ENCODE measurements at places on chromosomes 1 and 21.
A peak's percentile ranks its signal among the peaks of the same experiment; 100 is the strongest.

GRCh38 chr1:107979088-107979487 lies 14.1 kb upstream of the VAV3 start:
- peaks cover 5% of the 10 kb centered on the region for H3K36me3 ChIP-seq
- no peak overlapping the region for H3K4me3 ChIP-seq
- no peaks in the 10 kb centered on the region for H3K27me3 ChIP-seq
- peaks cover 51% of the 10 kb centered on the region for H3K4me1 ChIP-seq

- H3K27ac ChIP-seq: no peak overlapping the region
- no peak overlapping the region for H3K4me3 ChIP-seq
- DNase-seq: no peak
- no peaks in the 10 kb centered on the region for H3K4me1 ChIP-seq
- no peaks in the 10 kb centered on the region for H3K36me3 ChIP-seq
Measured at GRCh38 chr1:218219460-218219859, 65.6 kb upstream of the RRP15 start.

DNA sequence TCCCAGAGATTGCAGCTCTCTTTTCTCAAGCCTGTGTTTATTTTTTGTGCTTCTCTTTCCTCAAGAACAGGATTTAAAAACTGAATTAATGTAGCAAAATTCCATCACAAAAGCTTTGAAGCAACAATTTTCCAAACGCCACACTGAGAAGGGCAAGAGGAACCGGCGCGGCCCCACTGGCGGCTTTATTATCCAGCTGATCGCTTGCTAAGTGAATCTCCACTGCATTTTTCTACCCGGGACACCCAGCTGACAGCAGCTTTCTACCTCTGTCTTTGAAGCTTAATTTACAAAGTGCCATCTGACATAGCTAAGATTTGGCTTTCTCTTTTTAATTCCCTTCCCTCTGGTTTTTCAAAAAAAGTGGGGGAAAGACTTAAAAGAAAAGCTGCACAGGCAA lies 369.3 kb upstream of the C1orf174 start:
- H3K27me3 ChIP-seq: peaks cover 24% of the 10 kb centered on the region
- peaks cover 4% of the 10 kb centered on the region for H3K4me1 ChIP-seq
- no peak overlapping the region for H3K4me3 ChIP-seq
- no peaks in the 10 kb centered on the region for H3K36me3 ChIP-seq
- H3K27ac ChIP-seq: no peak overlapping the region

DNA sequence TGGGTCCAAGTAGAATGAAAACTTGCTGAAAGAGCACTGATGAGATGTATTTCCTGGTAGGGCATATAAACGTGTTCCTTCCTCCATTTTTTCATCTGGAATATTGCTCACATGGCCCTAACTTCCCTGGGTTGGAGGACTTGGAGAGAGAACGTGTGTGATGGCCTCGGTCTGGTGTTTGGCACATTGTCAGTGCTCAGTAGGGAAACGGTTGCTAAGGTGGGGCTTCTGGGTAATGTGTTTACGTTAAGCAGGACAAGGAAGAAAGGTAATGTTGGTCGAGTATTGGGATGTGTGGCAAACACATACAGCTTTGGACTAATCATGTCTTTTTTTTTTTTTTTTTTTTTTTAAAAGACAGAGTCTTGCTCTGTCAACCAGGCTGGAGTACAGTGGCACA lies 6.2 kb downstream of the TTF2 start:
- no peaks in the 10 kb centered on the region for H3K27me3 ChIP-seq
- H3K4me3 ChIP-seq: no peak overlapping the region
- no peak for DNase-seq
- H3K4me1 ChIP-seq: no peaks in the 10 kb centered on the region

GRCh38 chr21:46416551-46416950 lies 42.1 kb upstream of the DIP2A start:
- DNase-seq: no peak
- H3K27ac ChIP-seq: no peak overlapping the region

- H3K4me1 ChIP-seq: peaks cover 9% of the 10 kb centered on the region
- peaks cover 14% of the 10 kb centered on the region for H3K27me3 ChIP-seq
- no peaks in the 10 kb centered on the region for H3K36me3 ChIP-seq
- peak overlapping the region; percentile 93 for H3K27ac ChIP-seq
- peak overlapping the region; percentile 92 for H3K4me3 ChIP-seq
Measured at GRCh38 chr1:184973272-184974055, 844 bp downstream of the NIBAN1 start.

DNA sequence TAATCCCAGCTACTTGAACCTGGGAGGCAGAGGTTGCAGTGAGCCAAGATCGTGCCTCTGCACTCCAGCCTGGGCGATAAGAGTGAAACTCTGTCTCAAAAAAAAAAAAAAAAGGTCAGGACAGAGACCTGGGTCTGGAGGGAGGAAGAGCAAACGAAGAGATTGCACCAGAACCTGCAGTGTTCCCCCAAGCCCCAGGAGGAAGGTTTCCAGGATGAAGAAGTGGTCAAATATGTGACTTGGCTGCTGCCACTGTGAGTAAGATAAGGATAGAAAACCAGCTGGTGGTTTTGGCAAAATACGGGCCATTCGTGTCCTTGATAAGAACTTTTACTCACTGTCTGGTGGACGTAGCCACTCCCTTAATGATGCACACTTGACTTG lies 42.2 kb downstream of the CLDN14 start:
- peaks cover 22% of the 10 kb centered on the region for H3K27me3 ChIP-seq
- no peak for DNase-seq
- H3K36me3 ChIP-seq: no peaks in the 10 kb centered on the region
- H3K27ac ChIP-seq: no peak overlapping the region

DNA sequence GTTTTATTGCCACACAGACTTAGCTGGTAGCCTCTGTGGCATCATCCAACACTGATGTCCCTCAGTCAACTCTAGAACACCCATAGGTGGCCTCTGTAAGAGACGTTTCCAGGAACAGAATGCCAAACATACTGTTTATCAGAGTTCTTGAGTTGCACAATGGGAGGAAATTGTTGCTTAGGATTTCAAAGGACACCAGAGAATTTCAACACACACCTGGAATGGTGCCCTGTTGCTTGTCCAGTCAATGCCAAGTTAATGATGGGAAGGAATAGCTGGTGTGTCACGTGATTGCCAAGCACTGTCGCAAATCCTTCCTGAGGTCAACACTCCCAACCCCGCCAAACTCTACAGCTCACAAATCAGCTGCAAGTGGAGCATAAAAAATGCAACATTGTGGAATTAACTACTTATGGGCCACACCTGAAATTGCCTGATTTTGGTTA lies 28.6 kb upstream of the DUSP23 start:
- no peak overlapping the region for H3K27ac ChIP-seq
- no peak overlapping the region for H3K4me3 ChIP-seq
- H3K27me3 ChIP-seq: peaks cover 31% of the 10 kb centered on the region
- H3K4me1 ChIP-seq: no peaks in the 10 kb centered on the region
- no peaks in the 10 kb centered on the region for H3K36me3 ChIP-seq

DNA sequence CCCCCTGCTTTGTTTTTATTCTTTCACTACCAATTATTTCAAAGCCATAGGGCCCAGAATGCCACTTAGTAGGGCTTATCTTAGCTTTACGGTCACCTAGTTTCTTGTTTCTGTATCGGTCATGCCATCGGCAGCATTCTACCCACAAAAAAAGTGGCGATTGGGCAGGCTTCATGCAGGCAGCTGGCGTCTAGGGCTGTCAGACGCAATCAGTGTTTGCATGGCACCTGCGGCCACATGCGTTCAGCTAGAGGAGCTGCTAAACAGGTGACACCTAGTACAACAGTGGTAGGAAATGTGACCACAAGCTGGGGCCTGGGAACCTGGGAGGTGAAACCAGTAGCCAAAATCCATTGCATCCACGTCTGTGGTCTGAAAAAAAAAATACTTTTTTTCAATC lies 262.7 kb downstream of the PBX1 start:
- no peak overlapping the region for H3K27ac ChIP-seq
- H3K36me3 ChIP-seq: no peaks in the 10 kb centered on the region
- H3K4me3 ChIP-seq: no peak overlapping the region
- peaks cover 4% of the 10 kb centered on the region for H3K27me3 ChIP-seq
- no peak for DNase-seq
- H3K4me1 ChIP-seq: no peaks in the 10 kb centered on the region

GRCh38 chr1:67674260-67675011 lies 10.6 kb upstream of the GADD45A start:
- H3K4me1 ChIP-seq: no peaks in the 10 kb centered on the region
- no peak for DNase-seq
- H3K4me3 ChIP-seq: no peak overlapping the region
- no peaks in the 10 kb centered on the region for H3K27me3 ChIP-seq
- H3K36me3 ChIP-seq: no peaks in the 10 kb centered on the region

DNA sequence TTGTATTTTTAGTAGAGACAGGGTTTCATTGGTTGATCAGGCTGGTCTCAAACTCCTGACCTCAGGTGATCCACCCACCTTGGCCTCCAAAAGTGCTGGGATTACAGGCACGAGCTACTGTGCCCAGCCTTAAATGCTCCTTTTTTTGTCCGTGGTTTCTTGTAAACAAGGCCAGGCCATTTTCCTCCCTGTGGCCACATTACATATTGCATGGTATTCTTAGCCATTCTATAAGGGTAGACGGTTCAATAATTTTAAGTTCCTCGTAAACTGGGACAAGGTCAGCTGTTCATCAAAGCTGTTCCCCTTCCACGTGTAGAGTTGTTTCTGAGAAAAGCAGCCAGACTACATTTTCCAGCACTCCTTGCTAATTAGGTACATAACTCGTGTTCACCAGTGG lies 10.3 kb upstream of the LUZP1 start:
- no peaks in the 10 kb centered on the region for H3K27me3 ChIP-seq
- H3K36me3 ChIP-seq: no peaks in the 10 kb centered on the region
- DNase-seq: peak; percentile 7

- no peak for DNase-seq
- H3K27me3 ChIP-seq: peaks cover 38% of the 10 kb centered on the region
- peaks cover 15% of the 10 kb centered on the region for H3K4me1 ChIP-seq
- H3K4me3 ChIP-seq: no peak overlapping the region
Measured at GRCh38 chr21:41210426-41211059, 42.6 kb downstream of the BACE2 start.

GRCh38 chr21:44459712-44460440 lies 4.6 kb downstream of the LRRC3 start:
- DNase-seq: no peak
- no peak overlapping the region for H3K27ac ChIP-seq
- H3K27me3 ChIP-seq: no peaks in the 10 kb centered on the region
- H3K36me3 ChIP-seq: no peaks in the 10 kb centered on the region
- H3K4me3 ChIP-seq: no peak overlapping the region

DNA sequence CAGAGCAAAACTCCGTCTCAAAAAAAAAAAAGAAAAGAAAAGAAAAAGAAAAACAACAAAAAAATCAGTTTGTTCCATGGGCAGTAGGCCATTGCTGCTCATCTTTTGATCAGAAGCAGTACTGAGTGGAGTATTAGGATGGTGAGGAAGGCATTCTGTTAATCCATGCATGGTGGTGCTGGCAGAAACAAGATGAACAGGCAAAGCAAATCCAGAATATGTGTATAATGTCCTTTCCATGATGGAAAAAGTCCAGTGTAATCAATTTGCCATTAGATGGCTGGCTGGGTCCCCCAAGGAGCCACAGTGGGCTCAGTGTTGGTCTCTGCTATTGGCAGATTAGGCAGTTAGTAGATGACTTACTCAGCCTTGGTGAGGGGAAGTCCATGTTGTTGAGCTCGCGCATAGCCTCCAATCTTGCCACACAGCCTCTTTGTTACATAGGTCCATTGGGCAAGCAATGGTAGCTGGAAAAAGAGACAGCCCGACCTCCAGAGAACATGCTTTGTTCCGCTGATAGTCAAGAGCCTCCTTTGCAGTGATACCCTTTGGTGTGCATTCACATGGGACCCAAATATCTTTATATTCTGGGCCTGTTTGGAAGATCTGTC lies 23.3 kb downstream of the H3-3A start:
- H3K27ac ChIP-seq: peak overlapping the region; percentile 15
- H3K4me3 ChIP-seq: no peak overlapping the region
- no peaks in the 10 kb centered on the region for H3K36me3 ChIP-seq
- no peaks in the 10 kb centered on the region for H3K27me3 ChIP-seq
- H3K4me1 ChIP-seq: peaks cover 34% of the 10 kb centered on the region

- no peak overlapping the region for H3K4me3 ChIP-seq
- no peaks in the 10 kb centered on the region for H3K27me3 ChIP-seq
- H3K27ac ChIP-seq: no peak overlapping the region
- DNase-seq: no peak
Measured at GRCh38 chr1:1875932-1876331, 15.0 kb downstream of the GNB1 start.

DNA sequence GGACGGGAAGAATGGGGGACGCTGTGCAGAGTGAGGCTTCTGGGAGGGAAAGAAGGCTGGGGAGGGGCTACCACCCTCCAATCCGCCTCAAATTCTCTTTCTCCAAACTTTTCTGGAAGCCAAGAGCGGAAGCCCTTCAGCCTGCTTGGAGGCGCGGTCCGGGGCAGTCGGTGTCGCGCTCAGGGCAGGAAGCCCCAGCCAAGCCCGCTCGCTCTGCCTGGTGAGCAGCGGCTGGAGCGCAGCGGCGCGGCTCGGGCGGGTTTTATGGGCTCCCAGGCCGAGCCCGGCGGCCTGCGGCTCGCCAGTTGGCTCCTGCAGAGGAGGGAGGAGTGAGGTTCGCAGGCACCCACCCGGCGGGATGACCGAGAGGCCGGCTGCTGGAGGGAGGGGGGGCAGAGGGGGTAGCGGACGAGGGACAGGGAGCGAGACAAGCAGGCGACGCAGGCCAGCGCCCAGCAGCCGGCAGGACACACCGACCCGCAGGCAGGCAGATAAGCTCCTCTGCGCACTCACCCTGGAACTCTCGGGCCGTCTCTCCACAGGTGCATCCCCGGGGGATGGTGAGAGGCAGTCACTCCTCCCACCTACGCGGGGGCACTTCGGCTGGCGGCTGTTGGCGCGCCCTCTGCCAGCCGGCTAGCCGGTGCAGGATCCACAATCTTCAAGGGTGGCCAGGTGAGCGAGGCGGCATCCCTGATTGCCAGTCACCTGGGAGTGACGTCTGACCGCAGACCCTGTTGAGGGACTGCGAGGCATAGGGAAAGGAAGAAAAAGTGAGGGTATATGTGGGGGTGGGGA lies at the start of gene AVPR1B:
AVPR1B (minus strand) TSS at position 238 of the 798 bp plus-strand sequence. CDS start 498 bp downstream, outside the sequence.
- peaks cover 61% of the 10 kb centered on the region for H3K27me3 ChIP-seq
- peak; percentile 37 for DNase-seq
- peak within 1 kb of the TSS; percentile 61 for H3K27ac ChIP-seq
- peaks cover 5% of the 10 kb centered on the region for H3K36me3 ChIP-seq
- peaks cover 19% of the 10 kb centered on the region for H3K4me1 ChIP-seq

DNA sequence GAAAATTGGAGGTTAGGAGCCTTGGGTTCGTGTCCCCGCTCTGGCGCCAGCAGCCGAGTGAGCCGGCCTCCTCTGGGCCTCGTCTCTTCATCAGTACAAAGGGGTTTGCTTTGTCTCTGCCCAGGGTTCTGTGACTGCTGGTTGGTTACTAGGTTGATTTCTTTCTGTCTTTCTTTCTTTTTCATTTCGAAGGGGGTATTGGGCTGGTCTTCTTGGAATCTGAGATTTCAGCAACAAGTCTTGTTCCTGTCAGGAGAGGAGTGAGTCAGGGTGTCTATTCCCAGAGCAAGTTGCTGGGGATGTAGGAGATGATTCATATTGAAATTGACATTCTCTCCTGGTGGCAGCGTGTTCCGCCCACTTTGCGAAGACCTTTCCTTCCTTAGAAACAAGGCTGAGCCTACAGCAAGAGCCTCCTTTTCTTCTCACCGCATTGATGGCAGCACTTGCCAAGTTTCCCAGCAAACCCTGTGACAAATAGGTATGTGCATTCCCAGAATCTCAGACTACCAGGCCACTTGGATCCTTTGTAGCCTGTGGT lies 79.2 kb downstream of the MAN1C1 start:
- DNase-seq: no peak
- H3K27me3 ChIP-seq: peaks cover 6% of the 10 kb centered on the region
- H3K36me3 ChIP-seq: no peaks in the 10 kb centered on the region
- H3K27ac ChIP-seq: no peak overlapping the region

GRCh38 chr1:156276532-156276931 lies 6.1 kb downstream of the SMG5 start:
- H3K4me1 ChIP-seq: peaks cover 21% of the 10 kb centered on the region
- H3K36me3 ChIP-seq: peaks cover 48% of the 10 kb centered on the region
- no peak overlapping the region for H3K4me3 ChIP-seq

- no peaks in the 10 kb centered on the region for H3K27me3 ChIP-seq
- no peak for DNase-seq
- H3K4me3 ChIP-seq: no peak overlapping the region
- H3K27ac ChIP-seq: peak overlapping the region; percentile 89
Measured at GRCh38 chr1:24954631-24955030, 24.6 kb upstream of the RUNX3 start.
